ENCODE measurements at places on chromosomes 6 and 20.

DNA sequence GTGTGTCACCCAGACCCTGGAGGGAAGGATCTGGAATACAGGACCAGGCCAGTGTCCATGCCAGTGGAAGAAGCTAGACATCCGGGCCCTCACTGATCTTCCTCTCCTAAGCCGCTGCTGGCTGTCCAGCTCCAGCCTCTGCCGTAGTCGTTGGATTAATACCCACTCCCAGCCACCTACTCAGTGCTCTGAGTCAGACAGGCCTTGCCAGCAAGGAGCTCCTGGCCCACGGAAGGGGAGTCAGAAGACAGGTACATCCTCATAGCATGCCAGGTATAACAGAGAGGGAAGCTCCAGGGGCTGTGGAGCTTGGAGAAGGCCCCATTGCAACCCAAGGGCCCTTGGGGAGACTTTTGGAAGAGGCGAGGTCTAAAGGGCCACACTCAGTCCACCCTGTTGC, 49.0 kb downstream of the STK35 start:
- DNase-seq: no peak

GRCh38 chr6:48475275-48475674, 364.3 kb upstream of the PTCHD4 start:
- no peak for DNase-seq

GRCh38 chr6:112370946-112371345, 23.8 kb downstream of the RFPL4B start:
- DNase-seq: no peak

- no peak for DNase-seq
Measured at GRCh38 chr20:6026051-6026450, 27.8 kb downstream of the LRRN4 start.

DNA sequence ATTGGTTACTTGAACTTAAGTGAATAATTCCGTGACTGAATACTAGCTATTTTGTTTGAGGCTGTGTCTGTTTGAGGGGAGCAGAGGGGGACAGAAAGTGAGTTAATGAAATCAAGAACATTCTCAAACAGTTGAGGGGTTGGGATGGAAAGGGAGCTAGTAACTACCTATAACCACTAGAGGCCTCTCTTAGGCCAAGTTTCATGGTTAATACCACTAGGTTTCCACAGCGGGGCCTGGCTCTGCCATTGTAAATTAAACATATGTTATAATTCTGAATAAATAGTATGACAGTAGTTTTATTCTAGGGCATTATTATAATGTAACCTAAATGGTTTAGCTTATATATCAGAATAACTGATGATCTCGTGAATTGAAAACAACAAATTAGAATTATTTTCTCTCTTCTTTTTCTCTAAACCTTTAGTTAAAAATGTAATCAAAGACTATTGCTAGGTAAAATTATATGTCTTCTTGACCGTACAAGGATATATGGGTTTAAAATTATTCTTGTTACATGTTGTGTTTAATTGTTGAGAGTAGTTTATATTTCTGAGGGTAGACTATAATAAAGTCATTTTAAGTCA, 108.1 kb downstream of the BCKDHB start:
- DNase-seq: peak; percentile 8

- no peak for DNase-seq
Measured at GRCh38 chr20:46705378-46705729, 4.1 kb upstream of the SLC2A10 start.

- no peak for DNase-seq
Measured at GRCh38 chr20:16701296-16701695, 28.5 kb upstream of the SNRPB2 start.

Measured in GM12864 (cell line).